ENCODE measurements at places on chromosomes 12 and 14.
A peak's percentile ranks its signal among the peaks of the same experiment; 100 is the strongest.

GRCh38 chr12:66269757-66270383 lies 32.4 kb upstream of the HELB start:
- peak; percentile 75 for DNase-seq

DNA sequence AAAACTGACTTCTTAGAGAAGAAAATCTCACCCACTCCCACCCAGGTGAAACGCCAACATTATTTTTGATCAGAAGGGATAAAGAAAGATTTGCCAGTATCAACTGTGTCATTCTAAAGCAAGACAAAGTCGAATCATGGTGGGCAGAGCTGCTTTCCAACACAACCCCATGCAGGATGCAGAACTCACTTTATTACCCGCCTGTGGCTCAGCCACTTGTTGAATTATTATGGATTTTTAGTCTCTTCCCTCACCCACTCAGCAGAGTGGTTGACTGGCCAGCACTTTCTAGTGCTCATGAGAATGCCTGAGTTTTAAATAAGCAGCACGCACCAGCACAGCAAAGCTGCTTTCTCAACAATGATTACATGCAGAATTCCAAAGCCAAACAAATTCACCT lies 32.1 kb downstream of the CRACR2A start:
- no peak for DNase-seq

GRCh38 chr14:23442721-23443356 lies 7.4 kb upstream of the MYH7 start:
- no peak for DNase-seq

DNA sequence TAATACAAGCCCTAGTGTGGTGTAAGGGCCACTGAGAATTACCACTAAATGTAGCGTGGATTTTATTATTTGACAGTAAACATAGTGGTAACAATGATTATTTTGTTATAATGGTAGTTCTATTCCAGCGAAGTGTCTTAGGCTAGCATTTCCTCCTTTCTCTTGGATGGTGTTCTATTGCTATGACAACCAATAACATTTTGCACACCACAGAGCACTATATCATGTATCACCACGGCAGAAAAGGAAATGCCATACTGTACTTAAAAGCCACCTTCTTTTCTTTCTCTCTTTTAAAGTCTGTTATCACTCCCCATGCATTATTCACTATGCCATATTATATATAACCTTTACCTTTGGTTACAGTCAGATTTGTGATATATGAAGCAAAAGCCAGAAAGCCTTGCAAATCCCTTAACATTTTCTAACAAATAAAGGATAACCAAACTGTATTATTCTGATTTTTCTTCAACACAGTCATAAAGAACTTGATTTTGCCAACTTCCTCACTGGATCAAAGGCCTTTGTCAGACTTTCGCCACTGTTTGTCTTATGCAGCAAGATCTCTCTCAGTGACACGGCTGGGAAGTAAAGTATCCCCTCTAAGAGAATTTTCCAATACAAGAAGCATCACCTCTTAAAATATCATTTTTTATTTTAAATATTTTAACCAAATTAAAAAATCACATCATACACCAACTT lies 195.8 kb downstream of the FOXN3 start:
- no peak for DNase-seq

GRCh38 chr14:61620130-61620946 lies 75.0 kb upstream of the HIF1A start:
- DNase-seq, result peak; percentile 37

DNA sequence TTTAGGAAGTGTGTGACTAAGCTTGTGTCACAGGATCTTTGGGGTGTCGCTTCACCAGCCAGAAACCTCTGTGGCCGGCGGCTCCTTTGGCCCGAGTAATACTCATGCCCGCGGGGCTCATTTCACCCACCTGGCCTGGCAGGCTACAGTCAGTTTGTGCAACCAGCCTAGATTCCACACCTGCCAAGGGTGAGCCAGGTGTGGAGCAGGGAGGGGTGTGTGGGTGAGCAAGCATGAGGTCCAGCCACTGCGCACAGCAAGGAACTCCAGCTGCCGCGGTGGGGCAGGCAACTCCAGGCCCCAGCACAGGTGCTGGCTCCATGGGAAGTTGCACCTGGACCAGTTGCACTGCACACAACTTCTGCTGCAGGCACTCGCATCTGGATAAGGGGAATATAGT lies 462.3 kb upstream of the LRFN5 start:
- DNase-seq, result no peak

DNA sequence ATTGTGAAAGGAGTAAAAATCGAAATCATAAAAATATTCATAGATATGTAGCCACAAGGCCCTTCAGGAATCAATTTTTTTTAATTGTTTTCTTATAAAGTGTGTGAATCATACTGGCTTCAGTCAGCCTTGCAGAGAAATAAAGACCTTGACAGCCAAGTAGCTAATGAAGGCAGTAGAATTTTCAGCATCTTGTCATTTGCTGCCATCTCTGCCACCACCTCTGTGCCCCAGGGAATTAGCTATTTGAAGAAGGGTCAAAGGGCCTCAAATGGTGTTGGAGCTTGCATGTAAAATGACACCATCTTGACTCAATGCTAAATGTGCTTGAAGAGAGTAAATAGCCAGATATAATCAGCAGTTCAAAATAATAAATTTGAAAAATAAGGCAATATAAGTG lies 359.4 kb upstream of the DCN start:
- DNase-seq, result no peak

DNA sequence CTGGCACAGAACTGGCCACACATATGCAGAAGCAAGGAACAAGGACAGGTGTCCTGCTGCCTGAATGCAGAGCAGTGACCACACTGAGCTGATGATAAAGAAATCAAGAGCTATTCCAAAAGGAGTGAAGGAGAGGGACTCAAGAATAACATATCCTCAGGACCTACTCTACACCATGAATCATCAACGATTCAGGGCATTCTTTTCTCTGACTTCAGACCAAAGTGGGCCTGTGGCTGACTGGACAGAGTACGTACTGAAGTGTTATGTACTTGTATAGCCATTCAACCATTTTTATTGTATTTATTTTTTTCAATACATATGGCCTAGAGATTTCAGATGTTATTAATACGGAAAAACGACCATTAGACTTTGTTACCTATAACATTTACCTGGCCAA lies 177.5 kb upstream of the TMTC1 start:
- DNase-seq, result no peak

- DNase-seq, result peak; percentile 48
Observed at GRCh38 chr14:23559010-23559925, 3.2 kb downstream of the THTPA start.

DNA sequence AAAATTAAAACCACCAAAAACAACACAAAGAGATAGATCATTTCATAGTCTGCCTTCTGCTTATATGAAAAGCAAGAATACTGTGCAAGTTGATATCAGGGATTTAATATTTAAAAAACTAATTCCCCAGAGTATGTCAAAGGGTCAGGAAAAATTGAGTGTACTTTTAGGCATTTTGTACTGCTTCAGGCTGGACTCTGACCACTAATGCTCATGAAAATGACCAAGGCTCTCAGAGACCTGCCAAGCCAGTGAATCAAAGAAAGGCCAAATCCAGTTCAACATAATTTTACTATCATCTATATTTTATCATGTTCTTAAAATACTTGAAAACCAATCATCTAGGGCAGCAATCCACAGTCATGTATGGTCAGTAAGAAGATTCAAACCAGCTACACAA lies 66.0 kb downstream of the TTC7B start:
- DNase-seq, result no peak
